Astrocyte (in vitro differentiated cells and primary cell): ENCODE measurements at places on chromosomes 2 and 18.

DNA sequence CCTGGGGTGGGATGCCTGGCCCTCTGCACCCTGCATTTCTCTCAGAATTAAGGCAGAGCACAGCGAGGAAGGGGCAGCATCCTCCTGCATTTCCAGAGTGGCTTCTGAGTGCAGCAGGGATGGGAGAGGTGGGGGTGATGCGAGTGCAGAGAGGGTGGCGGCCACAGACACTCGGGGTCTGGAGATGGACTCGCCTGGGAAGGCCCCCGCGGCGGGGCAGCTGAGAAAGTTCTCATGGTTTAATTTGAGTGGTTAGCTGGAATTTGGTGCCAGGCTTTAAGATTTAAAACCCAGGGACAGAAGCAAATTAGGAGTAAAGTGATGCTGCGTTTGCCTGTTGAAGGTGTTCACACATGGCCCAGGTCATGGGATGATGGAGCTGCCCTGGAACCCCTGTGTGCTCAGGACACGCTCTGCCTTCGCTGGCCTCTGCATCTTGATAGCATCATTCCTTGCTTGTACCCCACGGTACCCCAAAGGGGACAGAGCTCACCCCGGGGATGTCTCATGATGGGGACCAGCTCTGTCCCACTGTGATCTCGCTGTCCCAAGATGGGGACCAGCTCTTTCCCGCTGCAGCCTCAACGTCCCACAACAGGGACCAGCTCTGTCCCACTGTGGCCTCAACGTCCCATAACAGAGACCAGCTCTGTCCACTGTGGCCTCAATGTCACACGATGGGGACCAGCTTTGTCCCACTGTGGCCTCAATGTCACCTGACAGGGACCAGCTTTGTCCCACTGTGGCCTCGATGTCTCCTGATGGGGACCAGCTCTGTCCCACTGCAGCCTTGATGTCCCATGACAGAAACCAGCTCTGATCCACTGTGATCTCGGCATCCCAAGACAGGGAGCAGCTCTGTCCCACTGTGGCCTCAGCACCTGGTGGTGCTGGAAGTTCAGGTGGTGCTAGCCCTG is 27.5 kb downstream of the TMEM18 start:
- no peak for DNase-seq

DNA sequence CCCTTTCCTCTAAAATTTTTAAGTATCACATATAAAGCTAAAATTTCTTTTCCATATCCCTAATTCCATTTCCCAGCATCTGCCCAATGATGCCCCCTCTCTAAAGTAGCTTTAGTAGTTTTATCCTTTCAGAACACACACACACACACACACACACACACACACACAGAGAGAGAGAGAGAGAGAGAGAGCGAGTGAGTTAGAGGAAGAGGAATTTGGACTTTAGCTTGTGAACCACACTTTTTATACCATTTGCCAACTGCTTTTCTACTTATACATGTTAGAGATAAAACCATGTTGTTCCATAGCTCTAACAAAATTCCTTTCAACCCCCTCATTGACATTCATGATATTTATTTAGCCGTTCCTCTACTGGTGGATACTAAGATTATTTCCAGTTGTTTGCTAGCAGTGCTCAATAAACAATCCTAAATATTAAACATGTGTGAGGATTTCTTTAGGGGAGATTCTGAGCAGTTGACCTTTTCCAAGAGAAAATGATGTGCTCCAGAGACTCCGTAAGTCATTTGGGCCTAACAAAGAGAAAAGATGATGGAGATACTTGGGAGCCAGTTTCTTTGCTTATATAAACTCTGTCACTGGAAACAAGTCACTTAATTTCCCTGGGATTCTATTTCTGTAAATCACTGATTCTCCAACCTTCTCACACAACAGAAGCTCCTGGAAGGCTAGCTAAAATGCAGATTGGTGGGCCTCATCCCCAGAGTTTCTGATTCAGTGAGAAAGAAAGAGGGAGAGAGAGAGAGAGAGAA is 229.7 kb upstream of the SP5 start:
- DNase-seq, result no peak

DNA sequence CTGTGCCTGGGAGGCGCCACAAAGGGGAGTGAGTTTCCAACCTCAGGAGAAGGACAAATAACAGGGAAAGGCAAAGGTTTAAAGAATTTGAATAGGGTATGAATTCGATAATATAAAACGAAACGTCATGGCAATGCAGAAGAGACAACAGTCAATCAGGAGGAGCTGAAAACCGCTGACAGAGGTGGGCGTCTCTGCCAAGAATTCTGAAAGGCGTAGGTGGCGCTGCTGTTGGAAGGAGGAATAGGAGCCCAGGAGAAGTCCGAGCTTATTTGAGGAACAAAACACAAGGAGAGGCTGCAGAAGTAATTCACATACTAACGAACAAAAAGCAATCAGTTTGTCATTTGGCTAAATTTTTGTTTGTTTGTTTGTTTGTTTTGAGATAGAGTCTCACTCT is 485.8 kb upstream of the POU3F3 start:
- no peak for DNase-seq

- no peak for DNase-seq
These were observed 210.9 kb upstream of the DDX18 start for GRCh38 chr2:117603567-117603966.
